AG09309 (cell line): ENCODE measurements at places on chromosomes 6 and 20.

- no peak for DNase-seq
Observed at GRCh38 chr6:11604836-11605506, 67.4 kb downstream of the TMEM170B start.

- no peak for DNase-seq
Observed at GRCh38 chr20:32348207-32348606, 9.9 kb upstream of the ASXL1 start.

GRCh38 chr6:92763680-92764079, 655.7 kb downstream of the EPHA7 start:
- DNase-seq = no peak

DNA sequence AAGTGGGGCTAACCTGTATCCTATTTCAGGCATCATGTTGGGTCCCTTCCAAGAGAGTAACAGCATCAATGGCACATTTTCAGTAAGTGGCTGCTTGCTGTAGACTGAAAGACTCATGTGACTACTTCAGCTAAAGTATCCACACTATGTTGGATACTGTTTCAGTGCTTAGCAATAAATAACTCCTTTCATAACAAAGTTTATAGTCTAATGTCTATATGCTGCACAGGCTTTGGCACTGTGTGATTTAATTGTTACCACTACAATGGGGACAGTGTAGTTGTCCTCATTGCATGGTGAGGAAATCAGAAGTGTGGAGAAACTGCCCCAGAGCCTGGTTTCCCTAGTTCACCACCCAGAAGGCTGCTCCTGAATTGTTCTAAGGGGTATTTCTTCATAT, 318.0 kb upstream of the PTCHD4 start:
- no peak for DNase-seq

GRCh38 chr6:84645563-84646266, 118.7 kb downstream of the TBX18 start:
- DNase-seq = no peak

DNA sequence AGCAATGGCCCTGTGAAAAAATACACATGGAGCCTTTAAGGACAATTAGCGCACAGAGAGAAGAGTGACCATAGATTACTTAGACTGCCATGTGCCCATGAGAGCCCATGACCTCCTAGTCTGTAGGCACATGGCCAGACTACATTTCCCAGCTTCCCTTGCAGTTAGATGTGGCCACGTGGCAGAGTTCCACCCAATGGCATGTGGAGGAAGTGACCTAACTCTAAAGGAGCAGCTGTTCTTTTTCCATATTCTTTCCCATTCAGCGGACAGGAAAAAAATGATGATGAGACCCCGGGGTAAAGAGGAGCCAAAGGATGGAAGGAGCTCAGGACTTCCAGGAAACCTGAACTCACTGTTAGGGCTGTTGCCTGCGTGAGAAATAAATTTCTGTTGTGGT, 116.6 kb downstream of the CBLN4 start:
- DNase-seq = no peak

GRCh38 chr6:45710304-45710821, 305.3 kb downstream of the CLIC5 start:
- DNase-seq = no peak

DNA sequence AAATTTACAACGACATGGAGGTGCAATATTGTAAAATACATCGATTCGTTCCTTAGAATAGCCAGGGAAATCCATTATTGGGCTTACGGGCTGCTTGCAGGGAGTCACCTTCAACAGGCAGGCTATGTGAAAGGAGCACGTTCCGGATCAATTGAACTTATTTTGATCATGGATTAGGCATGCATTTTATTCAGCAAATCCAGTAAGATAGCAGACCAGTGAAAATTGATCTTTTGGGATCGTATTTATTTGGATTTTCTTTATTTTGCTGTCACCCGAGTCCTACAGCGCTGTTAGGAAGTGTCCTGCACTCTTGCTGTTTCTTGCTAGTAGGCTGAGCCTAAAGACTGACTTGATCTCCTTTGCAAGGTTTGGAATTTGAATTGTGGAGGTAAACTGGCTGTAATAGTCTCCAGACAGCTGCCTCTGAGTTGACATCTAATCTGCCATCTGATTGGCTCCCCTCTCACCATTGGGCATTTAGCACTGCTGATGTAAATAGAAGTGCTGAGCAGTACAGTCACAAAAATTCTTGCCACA, 3.0 kb downstream of the ARID1B start:
- DNase-seq = peak; percentile 89

DNA sequence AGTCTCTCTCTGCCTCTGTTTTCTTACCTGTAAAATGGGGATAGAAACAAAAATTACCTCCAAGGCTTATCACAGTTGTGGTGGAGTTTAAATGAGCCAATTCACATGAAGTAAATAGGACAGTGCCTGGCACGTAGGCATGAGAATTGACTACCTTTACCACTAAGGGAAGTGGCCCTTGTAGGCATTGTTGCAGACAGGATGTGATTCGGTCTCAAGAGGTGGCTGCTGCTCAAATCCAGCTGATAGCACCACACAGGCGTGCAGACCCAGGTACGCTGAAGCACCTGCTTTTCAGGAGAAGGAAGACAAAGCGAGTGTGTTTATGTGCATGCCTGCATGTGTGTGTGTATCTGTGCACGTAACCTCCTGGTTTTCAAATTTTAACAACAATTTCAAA, 108.6 kb downstream of the EYA2 start:
- no peak for DNase-seq

DNA sequence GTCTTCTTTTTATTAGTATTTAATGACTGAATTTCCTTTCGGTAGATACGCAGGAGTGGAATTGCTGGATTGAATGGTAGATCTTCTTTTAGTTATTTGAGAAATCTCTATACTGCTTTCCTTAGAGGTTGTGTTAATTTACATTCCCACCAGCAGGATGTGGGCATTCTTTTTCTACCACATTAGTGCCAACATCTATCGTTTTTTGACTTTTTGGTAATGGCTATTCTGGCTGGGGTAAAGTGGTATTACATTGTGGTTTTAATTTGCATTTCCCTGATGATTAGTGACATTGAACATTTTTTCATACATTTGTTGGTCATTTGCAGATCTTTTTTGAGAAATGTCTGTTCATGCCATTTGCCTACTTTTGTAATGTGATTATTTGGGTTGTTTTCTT, 37.1 kb downstream of the SUMO4 start:
- DNase-seq = no peak

DNA sequence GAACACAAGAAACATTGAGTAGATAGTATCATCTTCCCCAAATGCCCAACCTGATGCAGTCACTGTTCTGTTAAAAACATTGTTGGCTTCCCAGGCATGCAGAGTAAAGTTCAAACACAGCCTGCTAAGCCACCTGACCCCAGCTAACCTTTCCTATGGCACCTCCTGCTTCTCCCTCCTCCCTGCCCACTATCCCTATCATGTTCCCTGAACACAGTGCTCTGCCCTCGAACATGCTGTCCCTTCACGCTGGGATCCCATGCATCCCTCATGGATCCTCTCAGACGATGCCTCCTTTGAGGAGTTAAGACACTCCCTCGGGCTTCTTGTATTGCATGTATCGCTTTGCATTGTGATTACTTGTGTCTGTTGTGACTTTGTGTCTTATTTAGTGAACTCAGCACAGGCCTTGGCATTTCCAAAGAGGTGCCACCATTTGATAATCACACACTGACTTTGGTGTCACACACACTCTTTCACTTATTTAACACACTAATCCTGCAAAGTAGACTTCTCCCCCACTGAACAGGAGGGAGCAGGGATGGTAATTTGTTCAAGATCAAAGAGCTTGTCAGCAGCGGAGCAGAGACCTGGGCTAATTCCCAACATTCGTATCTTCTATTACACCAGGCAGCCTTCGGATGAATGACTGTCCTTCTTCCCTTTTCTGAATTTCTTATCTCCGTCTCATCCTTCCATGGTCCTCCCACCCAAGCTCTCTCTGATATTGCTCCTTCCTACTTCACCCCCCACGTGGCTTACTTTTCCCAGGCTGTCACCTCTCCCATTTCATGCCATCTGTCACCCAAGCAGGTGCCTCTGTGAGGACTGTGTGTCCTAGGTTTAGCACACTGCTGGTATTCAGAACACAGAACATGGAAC, 28.3 kb upstream of the SMIM29 start:
- DNase-seq = no peak

GRCh38 chr20:62751551-62752150, 43.0 kb downstream of the NTSR1 start:
- no peak for DNase-seq

DNA sequence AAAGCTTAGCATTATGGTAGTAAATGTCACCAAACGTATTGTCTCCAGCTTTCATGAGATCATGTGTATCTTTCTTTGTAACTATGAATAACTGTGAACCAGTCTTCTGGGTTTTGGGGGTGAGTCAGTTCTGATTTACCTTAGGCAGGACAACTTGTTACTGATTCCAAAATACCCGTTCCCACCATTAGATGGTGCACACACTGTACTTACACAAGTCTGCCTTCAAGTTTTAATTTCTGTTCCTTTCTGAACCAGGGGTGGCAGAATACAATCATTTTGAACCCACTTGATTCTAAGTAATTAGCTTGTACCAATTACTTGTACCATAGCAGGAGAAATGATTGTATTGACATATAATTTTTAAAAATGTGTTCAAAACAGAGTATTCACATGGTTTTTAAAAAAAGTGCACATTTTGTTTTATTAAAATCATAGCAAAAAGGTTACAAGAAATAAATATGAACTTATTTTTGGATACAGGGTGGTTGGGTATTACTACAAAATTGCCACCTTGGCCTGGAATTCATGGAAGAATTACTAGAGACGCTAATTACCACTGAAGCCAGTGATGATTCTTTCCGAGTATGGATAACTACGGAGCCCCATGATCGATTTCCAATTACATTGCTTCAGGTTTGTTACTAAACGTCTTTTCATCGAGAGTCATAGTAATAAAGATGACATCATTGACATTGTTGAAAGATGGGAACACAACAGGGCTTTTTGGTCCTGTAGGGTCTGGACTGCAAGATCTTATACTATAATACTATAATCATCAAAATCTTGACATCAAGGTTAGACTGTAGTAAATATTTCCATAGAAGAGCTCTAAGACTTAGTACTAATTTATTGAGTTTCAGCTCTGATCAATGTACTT, 75.2 kb upstream of the GLP1R start:
- DNase-seq = peak; percentile 52

- no peak for DNase-seq
Observed at GRCh38 chr6:1703923-1704322, 94.2 kb downstream of the FOXC1 start.

- DNase-seq = no peak
Observed at GRCh38 chr20:46012921-46013320, 4.2 kb downstream of the MMP9 start.

GRCh38 chr20:32652739-32653526, 20.8 kb downstream of the C20orf203 start:
- DNase-seq = peak; percentile 27

DNA sequence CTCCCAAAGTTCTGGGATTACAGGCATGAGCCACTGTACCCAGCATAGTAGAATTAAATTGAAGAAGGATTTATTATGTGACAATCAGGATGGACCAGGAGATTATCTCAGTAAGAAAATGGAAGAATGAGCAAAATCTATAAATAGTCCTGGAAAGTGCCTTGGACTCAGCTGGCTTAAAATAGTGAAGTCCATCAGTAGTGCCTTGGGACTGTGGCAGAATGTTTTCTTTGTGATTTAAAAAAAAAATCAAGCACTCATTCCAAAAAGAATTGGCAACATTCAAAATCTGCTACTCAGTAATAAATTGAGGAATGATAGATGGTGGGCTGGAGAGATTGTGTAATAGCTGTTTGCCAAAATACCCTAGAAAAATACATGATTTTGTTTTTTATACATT, 37.0 kb upstream of the MAS1 start:
- DNase-seq = no peak

- DNase-seq = no peak
Observed at GRCh38 chr6:137700751-137701477, 166.1 kb upstream of the TNFAIP3 start.

- no peak for DNase-seq
Observed at GRCh38 chr6:91276315-91276714, 689.4 kb upstream of the MAP3K7 start.

DNA sequence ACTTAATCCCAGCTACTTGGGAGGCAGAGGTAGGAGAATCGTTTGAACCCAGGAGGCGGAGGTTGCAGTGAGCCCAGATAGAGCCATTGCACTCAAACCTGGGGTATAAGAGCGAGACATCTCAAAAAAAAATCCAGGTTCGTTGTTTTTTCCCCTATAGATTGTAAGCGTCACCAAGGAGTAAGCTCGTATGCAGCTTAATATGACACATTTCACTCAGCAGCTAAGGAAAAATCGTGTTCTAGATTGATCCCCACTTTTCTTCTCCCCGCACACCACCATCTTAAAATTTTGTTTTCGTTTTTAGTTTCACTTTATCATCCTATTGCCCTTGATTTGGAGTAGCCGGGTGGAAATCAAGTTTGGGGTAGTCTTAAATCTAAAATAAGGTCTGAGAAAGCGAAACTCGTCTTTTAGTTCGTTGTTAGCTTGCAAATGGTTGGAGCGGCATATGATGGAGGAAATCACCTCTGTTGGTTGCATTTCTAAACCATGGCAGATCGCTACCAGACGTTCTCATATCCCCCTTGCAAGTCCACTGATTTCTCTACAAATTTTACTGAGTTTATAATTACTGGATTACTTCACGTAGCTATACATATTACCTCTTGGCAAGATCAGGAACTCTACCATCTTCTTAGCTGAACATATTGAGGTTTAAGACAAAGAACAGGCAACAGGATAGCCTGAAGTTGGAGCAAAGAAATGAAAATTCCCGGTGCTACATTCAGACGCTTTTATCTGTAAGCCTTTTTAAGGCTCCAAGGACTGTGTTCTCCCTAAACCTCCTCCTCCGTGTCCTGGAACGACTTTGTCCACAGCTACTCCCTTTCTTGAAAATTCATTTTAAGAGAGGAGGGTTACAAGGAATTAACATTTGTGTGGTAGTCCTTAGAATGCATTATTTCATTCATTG, 91.1 kb upstream of the BTN3A2 start:
- no peak for DNase-seq

DNA sequence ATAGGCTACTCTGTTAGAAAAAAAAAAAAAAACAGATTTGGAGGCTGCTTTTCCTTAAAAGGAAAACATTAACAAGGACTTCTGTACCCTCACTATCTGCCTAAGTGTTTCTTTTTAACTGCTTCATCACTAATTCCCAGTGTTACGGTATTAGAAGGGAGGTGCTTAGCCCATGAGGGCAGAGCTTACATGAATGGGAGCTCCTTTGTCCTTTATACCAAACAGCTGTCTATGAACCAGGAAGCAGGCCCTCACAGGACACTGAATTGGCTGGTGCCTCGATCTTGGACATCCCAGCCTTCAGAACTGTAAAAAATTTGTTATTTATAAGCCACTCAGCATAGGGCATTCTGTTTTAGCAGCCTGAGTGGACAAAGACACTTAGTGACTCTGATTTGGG, 215.6 kb upstream of the NRSN1 start:
- DNase-seq = no peak

- no peak for DNase-seq
Observed at GRCh38 chr6:144171406-144171805, 21.1 kb downstream of the STX11 start.

GRCh38 chr20:58787211-58788005, 63.3 kb downstream of the GNAS-AS1 start:
- no peak for DNase-seq

- no peak for DNase-seq
Observed at GRCh38 chr20:46114449-46114848, 3.7 kb upstream of the CD40 start.

GRCh38 chr20:48291896-48292295, 506.6 kb upstream of the SULF2 start:
- DNase-seq = no peak

GRCh38 chr20:51271931-51272330, 249.0 kb upstream of the KCNG1 start:
- DNase-seq = no peak
